CD4-positive, CD25-positive, alpha-beta regulatory T cell (primary cell): ENCODE measurements at places on chromosomes 4 and X. TPM values are rescaled to one million over a fixed set of nuclear protein-coding genes. Genes with fewer than 3 reads are reported as not detected.

DNA sequence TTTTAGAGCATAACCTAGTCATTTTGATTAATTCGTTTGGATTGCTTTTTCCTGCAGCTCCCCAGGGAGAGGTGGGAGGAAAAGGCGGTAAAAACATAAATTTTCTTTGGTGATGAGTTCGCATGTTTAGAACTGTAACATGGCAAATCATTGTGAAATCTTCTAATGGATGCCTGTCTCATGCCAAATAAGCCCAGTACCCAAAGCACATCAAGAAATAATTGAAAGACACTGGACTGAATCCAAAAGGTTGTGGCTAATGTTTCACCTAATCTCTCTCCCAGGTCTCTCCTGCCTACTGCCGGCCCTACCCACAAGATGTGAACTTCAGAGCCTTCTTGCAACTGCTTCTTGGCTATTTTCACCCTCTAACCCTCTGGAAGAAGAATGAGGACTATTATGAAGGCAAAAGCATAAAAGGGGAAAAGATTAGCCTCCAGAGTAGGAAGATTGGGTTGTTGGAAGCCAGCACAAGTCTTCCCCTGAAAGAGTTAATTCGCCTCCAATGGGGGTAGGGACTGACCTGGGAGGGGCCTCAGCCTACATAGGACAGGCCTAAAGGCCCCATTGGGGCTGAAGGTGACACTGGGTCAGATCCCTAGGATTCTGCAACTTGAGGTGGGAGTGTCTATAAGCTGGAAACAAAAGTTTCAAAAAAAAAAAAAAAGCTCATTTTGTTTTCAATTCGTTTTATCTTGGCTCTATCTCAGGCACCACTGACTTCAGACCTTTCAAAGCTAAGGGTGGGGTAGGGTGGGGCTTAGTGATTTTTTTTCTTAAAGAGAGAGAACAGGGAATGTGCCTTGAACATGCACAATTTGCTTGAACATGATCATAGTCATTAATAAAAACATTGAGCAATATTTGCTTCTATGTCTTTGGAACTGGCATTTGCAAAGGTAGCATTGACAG, 278.6 kb upstream of the KLF3 start:
- DNase-seq, result no peak

- no peak for DNase-seq
These were observed 542.3 kb upstream of the GRIA3 start for GRCh38 chrX:122641826-122642225.

Gene BEX5
- 7.0 TPM for total RNA-seq

Gene SGMS2
- not detected for total RNA-seq

Gene TEX13D
- total RNA-seq, result not detected

DNA sequence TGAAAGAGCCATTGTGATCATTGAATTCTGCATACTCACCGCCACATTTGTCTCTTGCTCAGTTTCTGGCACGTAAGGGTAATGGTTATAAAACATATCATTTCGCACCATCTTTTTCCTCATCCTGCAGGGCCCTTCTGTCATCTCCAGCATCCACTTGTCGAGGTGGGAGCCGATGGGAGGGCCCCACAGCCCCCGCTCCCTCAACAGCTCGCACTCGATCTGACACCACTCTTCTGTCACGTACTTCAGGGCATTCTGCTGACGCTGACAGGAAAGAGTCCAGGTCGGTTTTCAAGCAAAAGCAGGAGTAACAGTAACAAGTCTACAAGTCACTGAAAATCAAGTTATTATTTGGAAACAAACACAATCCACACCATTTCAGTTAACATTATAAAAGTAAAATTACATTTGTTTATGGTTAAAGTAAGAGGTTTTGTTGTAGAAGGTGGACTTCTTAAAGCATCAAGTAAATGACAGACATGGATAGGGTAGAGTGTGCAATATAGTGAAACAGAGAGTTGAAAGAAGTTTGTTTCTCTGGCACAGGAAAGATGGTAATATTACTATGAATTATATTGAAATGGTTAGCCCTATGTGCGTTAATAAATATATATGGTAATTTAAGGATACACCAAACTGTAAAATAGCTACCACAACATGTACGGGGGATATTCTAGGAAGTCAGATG, 150.6 kb downstream of the CDS1 start:
- DNase-seq, result no peak

Gene CLDN24
- total RNA-seq, result not detected

DNA sequence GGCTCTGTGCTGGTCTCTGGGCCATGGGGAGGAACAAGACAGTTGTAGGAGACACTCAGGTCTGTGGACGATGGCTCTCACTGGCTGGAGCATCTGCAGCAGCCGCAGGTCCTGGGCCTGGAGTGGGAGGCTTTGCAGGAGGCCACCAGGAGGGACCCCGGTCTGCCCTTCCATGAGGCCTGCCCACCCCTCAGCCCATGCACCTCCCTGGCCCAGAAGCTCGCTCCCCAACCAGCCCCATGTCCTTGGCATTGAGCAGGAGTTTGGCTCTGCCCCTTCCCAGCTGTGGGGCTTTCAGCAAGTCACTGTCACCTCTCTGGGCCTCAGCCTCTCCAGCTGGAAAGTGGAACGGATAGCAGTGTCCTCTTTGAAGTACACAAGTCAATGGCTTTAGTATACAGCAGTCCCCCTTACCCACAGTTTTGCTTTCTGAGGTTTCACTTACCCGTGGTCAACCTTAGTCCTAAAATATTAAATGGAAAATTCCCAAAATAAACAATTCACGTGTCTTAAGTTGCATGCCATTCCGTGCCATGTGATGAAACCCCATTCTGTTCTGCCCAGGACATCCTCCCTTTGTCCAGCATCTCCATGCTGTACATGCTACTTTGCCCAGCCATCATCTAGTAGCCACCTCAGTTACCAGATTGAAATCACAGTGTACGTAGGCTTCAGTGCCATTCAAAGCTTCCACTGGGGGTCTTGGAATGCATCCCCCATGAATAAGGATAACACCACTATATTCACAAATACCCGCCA, 104.0 kb downstream of the CPZ start:
- DNase-seq, result no peak

- no peak for DNase-seq
These were observed 163.8 kb downstream of the BTC start for GRCh38 chr4:74630551-74630950.

GRCh38 chrX:13007519-13008188, 32.7 kb downstream of the TMSB4X start:
- DNase-seq, result no peak

- no peak for DNase-seq
These were observed 135.7 kb upstream of the ANXA10 start for GRCh38 chr4:167956676-167957075.

DNA sequence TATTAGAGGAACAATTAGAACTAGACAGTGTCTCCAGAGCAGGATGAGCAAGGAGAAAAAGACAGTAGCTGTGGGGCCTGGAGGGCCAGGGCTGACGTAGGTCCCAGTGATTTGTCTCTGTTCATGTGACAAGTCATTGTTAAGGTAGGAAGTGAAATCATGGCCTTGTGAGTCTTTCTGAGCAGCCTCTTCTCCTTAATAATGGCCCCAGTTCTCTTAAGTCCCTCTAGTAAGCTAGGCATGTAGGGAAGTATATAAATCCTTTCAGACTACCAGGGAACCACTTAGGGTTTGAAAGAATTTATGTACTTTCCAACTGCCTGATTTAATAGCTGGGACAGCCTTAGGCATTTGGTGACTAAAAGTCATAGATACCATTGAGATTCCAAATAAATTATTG, 133.0 kb downstream of the KLHL8 start:
- no peak for DNase-seq
